EH (cell line): ENCODE measurements at places on chromosomes 3 and 15.

GRCh38 chr3:25452192-25452591, 24.1 kb downstream of the RARB start:
- DNase-seq: no peak

DNA sequence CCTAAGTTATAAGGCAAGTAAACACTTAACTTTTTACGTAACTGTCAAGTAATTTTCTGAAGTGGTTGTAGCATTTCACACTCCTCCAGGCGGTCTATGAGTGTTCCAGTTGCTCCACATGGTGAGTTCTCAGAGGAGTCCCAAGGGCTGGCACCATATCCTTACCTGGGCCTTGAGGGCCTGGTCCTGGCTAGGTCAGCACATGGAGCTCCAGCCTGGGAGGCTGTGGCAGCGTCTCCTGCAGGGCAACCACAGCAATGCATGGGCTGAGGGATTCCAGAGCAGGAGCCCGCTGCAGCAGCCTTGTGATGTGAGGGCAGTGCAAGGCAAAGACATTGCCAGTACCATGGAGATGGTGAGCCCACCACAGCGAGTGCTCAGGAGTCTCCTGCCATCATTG, 32.2 kb upstream of the LYZL4 start:
- DNase-seq: no peak

DNA sequence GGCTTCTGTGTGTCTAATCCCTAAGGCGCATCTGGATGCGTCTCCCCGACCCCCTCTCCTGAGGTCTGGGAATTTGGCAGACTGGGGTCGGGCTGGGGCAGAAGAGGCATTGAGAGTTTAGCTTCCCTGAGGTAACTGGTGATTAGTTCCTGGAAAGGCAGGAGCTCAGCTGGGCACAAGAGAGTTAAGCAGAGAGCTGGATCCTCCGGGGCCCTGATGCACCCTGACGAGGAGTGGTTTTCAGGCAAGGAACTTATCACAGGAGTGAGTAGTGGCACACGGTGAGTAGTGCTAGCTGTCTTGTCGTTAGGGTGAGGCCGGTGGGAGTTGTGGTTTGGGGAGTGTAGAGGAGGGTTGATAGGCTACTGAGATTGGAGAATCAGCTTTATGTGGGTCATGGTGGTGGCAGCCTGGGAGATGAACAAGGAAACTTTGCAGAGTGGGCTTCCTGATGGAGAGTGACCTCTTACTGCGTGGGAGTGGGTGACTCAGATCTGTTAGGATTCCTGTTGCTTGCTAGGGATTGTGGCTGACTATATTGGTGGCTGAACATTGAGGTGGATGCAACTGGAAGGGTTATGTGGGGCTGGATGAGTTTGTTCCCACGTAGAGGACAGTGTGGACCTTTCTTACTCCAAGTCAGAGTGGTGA, 897 bp downstream of the RAD54L2 start:
- DNase-seq: peak; percentile 66

DNA sequence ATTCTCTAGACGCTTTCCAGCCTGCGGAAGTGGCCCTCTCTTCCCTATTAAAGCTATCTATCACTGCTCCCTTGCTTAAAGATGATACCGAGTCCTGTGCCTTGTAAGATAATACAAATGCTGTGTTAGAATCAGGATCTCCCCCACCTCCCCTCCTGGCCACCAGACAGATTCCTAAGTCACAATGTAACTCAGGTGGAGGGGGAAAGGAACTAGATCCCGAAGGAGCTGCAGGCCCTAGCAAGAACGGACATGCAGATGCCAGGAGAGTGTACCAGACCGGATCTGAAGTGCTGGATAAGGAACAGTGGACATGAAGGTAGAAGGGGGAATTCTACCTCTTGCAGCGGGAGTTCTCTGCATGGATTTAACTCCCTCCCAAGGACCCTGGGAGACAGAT, 230.7 kb upstream of the LYSMD4 start:
- DNase-seq: no peak

GRCh38 chr3:192641919-192642318, 85.4 kb downstream of the FGF12 start:
- DNase-seq: no peak

DNA sequence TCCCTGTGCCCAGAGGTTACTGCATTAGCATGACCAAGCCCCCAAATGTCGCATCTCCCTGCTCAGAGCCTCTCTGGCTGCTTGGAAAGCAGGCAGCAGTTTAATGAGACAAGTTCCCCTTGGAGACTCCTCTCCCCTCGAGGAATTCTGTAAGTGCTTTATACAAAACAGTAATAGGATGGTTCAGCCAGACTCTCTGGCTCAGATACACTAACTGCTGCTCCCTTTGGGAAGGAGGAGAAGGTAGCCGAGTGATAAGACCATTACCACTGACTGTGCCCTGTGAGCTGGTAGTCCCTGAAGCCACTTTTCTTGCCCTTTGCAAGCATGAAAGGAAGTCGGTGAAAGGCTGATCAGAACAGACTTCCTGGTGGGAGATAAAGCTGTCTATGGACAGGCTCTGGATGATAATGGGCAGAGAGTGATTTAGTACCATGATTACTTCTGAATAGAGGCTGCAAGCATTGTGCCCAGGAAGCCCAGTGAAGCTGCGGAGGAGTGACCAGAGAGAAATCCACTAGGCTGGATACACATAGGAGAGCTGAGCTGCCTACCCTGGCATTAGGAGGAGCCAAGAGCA, 100.8 kb downstream of the SEMA6D start:
- no peak for DNase-seq

GRCh38 chr3:171269542-171269941, 190.7 kb downstream of the TNIK start:
- DNase-seq: no peak

- peak; percentile 19 for DNase-seq
Observed at GRCh38 chr3:15102836-15103235, 3.9 kb upstream of the RBSN start.

GRCh38 chr3:71103430-71103921, 480.1 kb downstream of the FOXP1 start:
- DNase-seq: peak; percentile 97

GRCh38 chr15:76470691-76471090, 134.1 kb downstream of the ISL2 start:
- peak; percentile 59 for DNase-seq

GRCh38 chr3:176919836-176920765, 277.2 kb downstream of the TBL1XR1 start:
- peak; percentile 26 for DNase-seq

DNA sequence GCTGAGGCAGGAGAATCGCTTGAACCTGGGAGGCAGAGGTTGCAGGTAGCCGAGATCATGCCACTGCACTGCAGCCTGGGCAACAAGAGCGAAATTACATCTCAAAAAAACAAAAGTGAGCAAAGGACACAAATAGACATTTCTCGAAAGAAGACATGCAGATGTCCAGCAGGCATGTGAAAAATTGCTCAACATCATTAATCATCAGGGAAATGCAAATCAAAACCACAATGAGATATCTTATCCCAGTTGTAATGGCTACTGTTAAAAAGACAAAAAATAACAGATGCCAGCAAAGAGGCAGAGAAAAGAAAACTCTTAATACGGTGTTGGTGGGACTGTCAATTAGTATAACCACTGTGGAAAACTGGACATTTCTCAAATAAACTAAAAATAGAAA, 20.9 kb downstream of the ASB7 start:
- peak; percentile 78 for DNase-seq

GRCh38 chr3:78140866-78141265, 1101.0 kb downstream of the ROBO2 start:
- no peak for DNase-seq

DNA sequence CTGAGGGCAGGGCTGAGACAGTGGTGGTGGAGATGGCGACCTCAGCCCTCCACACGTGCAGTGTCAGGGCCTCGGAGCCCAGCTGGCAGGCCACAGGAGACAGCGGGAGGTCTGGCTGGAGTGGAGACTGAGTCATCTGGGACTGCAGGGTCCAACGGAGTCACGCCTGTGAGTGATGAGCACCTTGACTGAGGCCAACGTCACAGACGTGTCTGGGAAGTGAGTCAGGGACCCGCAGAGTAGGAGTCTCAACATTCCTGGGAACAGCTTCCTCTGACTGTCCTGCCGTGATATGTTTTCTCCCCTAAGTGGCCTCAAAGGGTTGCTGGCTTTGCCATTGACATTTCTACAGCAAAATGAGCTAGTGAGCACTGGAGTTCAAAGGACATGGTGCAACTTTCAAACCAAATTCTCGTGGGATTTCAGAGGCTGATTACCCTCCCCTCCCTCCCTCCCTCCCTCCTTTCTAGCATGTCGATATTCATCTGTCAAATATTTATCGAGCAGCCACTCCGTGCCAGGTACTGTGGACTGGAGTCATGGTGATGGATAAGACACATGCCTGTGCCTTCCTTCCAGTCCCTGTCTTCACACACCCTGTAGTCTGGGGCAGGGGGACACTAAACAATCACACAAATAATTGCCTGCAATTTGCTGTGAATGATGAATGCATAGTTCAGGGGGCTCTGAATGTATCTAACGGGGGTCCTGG, 53.3 kb upstream of the AMOTL2 start:
- peak; percentile 100 for DNase-seq

DNA sequence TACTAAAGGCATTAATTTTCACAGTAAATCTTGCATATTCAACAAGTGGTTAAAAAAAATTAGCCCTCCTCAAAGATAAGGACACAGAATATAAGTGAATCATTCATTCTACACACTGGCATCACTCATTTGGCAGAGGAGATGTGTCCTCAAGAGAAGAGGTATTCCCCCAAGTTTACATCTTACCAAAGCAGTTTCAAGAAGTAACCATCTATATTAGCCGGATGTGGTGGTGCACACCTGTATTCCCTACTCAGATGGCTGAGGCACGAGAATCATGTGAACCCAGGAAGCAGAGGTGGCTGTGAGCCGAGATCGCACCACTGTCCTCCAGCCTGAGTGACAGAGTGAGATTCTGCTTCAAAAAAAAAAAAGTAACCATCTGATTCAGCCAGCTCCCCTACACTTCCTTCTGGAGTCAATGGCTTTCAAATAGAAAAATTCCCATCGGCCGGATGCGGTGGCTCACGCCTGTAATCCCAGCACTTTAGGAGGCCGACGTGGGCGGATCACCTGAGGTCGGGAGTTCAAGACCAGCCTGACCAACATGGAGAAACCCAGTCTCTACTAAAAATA, 15.4 kb downstream of the RAF1 start:
- no peak for DNase-seq

- DNase-seq: peak; percentile 74
Observed at GRCh38 chr3:155302481-155302880, 9.0 kb upstream of the STRIT1 start.
